ENCODE measurements at places on chromosomes 2 and 18.

DNA sequence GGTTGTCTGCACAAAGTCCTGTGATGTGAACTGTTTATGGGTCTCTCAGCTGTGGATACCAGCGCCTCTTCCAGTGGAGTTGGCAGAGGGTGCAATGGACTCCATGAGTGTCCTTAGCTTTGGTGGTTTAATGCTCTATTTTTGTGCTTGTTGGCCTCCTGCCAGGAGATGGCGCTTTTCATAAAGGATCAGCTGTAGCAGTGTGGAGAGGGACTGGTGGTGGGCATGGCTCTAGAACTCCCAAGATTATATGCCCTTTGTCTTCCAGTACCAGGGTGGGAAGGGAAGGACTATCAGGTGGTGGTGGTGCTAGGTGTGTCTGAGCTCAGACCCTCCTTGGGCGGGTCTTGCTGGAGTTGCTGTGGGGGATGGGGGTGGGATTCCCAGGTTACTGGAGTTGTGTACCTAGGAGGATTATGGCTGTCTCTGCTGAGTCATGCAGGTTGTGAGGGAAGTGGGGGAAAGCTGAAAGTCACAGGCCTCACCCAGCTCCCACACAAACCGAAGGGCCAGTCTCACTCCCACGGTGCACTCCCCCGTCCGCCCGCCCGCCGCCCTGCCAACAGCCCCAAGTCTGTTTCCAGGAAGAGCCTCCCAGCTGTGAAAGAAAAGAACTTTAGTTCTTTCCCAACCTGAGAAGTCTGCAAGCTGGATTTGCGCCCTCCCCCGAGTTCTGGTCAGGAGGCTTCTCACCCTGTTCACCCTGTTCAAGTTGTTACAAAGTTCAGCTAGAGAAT, 108.1 kb downstream of the MARCO start:
- peak; percentile 31 for DNase-seq

- DNase-seq: no peak
Measured at GRCh38 chr2:10300997-10301940, 1.4 kb upstream of the HPCAL1 start.

DNA sequence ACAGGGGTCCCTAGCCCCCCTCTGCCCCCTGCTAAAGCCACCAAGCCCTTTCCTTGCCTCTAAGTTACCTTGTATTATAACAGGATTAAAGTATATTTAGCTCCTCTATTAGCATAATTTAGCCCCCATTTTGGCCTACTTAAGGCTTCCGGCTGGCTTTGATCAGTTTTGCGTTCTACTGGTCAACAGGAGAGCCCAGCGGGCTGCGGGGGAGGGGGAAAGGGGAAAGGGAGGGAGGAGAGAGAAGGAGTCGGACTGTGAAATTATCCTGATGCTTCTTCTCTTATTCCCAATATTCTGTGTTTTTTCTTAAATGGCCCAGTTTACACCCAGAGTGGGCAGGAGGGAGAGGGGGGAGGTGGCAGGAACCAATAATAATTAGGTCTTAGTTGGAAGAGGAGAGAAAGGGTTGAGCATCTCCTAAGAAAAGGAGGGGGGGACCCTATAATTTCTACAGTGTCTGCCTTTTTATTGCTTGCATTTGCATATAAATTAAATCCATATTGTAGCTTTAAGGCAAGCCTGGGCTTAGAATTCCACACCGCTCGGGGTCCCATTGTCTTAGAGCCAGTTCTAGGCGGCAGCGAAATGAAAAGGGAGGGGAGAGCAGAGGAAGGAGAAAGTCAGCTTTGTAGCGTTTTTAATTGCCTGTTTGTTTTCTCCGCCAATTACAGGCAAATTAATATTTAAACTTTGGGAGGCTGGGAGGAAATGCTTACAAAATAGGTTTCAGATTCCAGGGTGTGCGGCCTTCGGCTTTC, 39.6 kb downstream of the EN1 start:
- no peak for DNase-seq

DNA sequence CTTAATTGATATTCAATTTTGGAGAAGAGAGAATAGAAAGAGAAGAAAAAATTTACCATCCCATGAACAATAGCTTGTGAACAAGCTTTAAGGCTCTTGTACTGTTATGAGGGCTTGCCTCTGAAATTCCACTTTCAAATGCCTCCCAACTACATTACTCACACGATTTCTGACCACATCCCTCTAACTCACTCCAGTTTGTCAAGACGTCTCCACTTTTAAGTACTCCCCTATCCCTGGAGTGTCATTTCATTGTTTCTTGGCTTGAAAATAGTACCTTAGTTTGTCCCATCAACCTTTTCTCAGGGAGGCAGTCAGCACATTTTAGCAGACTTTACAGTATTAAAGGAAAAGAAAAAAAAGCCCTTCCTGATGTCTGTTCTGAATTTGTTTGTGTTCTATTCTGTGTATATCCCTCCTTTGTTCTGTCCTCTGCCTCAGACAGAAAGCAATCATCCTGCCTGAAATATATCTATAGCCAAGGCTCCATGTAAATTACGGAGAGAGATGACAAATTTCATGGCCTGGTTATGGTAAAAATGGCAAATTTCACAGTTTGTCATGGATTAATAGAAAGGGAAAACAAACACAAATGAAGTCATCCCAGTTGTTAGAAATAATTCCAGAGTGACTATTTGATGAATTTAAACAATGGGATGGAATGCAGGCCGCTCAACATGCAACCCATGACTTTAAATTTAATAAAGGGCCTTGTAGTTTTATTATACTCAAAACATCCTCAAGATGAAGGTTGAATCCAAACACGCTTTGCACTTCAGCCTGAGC, 228.8 kb downstream of the ETAA1 start:
- DNase-seq: no peak

DNA sequence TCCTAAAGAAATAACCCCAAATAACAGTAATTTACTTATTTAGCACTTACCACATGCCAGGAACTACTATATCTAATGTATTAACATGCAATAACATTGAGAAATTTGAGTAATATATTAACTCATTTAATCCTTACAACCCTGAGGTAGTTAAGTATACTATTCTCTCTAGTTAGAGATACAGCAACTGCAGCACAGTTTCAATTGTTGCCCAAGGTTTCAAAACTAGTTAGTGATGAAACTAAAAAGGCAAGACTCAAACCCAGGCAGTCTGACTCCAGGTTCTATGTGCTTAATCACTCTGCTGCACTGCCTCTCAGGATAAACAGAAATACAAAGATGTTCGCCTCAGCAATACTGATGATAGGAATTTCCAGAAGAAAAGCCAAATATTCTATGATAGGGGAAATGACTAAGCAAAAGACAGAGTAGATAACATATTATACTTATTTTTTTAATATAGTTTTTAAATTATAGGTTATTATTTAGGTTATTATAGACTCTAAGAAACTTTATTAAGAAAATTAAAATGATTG, 88.0 kb downstream of the SS18 start:
- DNase-seq: peak; percentile 78

- no peak for DNase-seq
Measured at GRCh38 chr2:212921711-212922110, 229.7 kb downstream of the IKZF2 start.

DNA sequence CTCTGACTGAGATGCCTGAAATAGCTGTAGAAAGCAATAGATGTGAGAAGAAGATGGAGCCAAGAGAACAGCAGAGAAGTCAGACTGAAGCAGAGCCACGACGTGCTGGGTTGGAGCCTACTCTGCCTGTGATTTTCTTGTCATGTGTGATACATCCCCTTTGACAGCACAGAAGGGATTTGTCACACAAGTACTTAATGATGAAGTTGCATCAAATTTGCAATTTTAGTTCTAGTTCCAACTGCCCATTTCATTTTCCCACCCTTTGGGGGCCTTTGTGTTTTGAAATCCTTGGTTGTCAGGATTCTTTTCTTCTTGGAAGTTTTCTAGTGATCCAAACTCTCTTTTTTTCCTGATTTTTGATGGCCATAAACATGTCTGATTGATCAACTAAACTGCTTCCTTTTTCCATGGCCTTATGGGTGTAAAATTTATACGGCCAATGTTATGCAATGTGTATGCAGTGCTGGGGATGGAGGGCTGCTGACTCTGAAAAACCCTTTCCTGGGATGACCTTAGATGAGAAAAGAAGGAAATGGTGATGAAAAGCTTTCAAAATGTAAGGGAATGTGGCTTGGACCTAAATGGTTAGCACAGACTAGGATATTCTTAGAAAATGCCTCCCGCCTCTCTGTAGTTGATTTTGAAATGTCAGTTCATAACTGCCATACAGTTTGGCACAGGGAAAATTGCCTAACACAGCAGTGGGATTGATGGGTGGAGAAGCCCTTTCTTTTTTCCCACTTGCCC, 9.6 kb upstream of the B3GNT2 start:
- DNase-seq: no peak
